ENCODE measurements at places on chromosomes 1 and 21. TPM values are rescaled to one million over a fixed set of nuclear protein-coding genes. Genes with fewer than 3 reads are reported as not detected.

CCDC190 gene
- total RNA-seq = 2.2 TPM

BGLAP gene
- not detected for total RNA-seq

SDC3 gene
- 79.5 TPM for total RNA-seq

HRNR gene
- not detected for total RNA-seq

CD244 gene
- not detected for total RNA-seq

C1orf210 gene
- not detected for total RNA-seq

RGS8 gene
- not detected for total RNA-seq

TFF1 gene
- total RNA-seq = not detected

IPO13 gene
- total RNA-seq = 27.1 TPM

PARK7 gene
- total RNA-seq = 212 TPM

MX2 gene
- 12.4 TPM for total RNA-seq

INSRR gene
- total RNA-seq = not detected

FYB2 gene
- not detected for total RNA-seq

NKAIN1 gene
- not detected for total RNA-seq

ETNK2 gene
- total RNA-seq = 15.3 TPM

MAP3K21 gene
- total RNA-seq = 0.53 TPM

UTS2 gene
- total RNA-seq = not detected

LYPD8 gene
- total RNA-seq = not detected

SARS1 gene
- total RNA-seq = 156 TPM

SNAP47 gene
- 40.1 TPM for total RNA-seq

TNFRSF9 gene
- 6.7 TPM for total RNA-seq

CLCA1 gene
- not detected for total RNA-seq

ZNF687 gene
- 17.6 TPM for total RNA-seq

TMEM79 gene
- total RNA-seq = 1.9 TPM

SH2D2A gene
- total RNA-seq = 0.44 TPM

ARHGEF10L gene
- total RNA-seq = 16.6 TPM

AADACL4 gene
- total RNA-seq = not detected

LRRC38 gene
- total RNA-seq = not detected

IL23R gene
- total RNA-seq = not detected

DNMT3L gene
- not detected for total RNA-seq

APCS gene
- total RNA-seq = not detected

EIF3I gene
- total RNA-seq = 234 TPM

ERI3 gene
- 48.7 TPM for total RNA-seq

DMRTA2 gene
- total RNA-seq = not detected

HCRTR1 gene
- 0.58 TPM for total RNA-seq

BARHL2 gene
- total RNA-seq = not detected

S100PBP gene
- 40.8 TPM for total RNA-seq

PEX10 gene
- 31.9 TPM for total RNA-seq

HSPA6 gene
- 0.06 TPM for total RNA-seq

TSPEAR gene
- total RNA-seq = not detected

CFAP45 gene
- 0.53 TPM for total RNA-seq

ZMYND12 gene
- 0.63 TPM for total RNA-seq

TAS1R1 gene
- not detected for total RNA-seq

GJA4 gene
- 62.1 TPM for total RNA-seq

RPTN gene
- total RNA-seq = not detected

S1PR1 gene
- total RNA-seq = 260 TPM

GPX7 gene
- total RNA-seq = 19.5 TPM

ARHGAP30 gene
- total RNA-seq = not detected

SMIM1 gene
- 0.82 TPM for total RNA-seq

ATP1A4 gene
- not detected for total RNA-seq

CFHR2 gene
- not detected for total RNA-seq

IGSF21 gene
- total RNA-seq = not detected

ZMYM1 gene
- total RNA-seq = 17.9 TPM

All from glomerular endothelial cell (primary cell).